ENCODE measurements at places on chromosomes 1 and 21. TPM values are rescaled to one million over a fixed set of nuclear protein-coding genes. Genes with fewer than 3 reads are reported as not detected.

The INSRR gene
- under 0.01 TPM for total RNA-seq

The FLAD1 gene
- total RNA-seq: 13.0 TPM

The LYPD8 gene
- total RNA-seq: not detected

The CGN gene
- not detected for total RNA-seq

The FCMR gene
- total RNA-seq: 0.13 TPM

The CELA3A gene
- not detected for total RNA-seq

The HORMAD1 gene
- total RNA-seq: not detected

The ARHGEF19 gene
- 8.1 TPM for total RNA-seq

The LAMC2 gene
- 3.4 TPM for total RNA-seq

The GIPC2 gene
- 1.4 TPM for total RNA-seq

The PLA2G4A gene
- 20.1 TPM for total RNA-seq

The CENPS gene
- total RNA-seq: 11.3 TPM

The RHD gene
- total RNA-seq: not detected

The PALMD gene
- total RNA-seq: 2.6 TPM

The KCNN3 gene
- 0.07 TPM for total RNA-seq

The KRTAP21-2 gene
- not detected for total RNA-seq

The TOR3A gene
- total RNA-seq: 38.6 TPM

The IL19 gene
- not detected for total RNA-seq

The KLF17 gene
- 0.13 TPM for total RNA-seq

The VANGL2 gene
- 0.46 TPM for total RNA-seq

The FAM43B gene
- 0.13 TPM for total RNA-seq

The IARS2 gene
- 109 TPM for total RNA-seq

The AVPR1B gene
- total RNA-seq: not detected

The DIP2A gene
- total RNA-seq: 33.4 TPM

The DFFA gene
- 49.1 TPM for total RNA-seq

The APOBEC4 gene
- not detected for total RNA-seq

The DLGAP3 gene
- 0.07 TPM for total RNA-seq

The NR5A2 gene
- under 0.01 TPM for total RNA-seq

The MAP10 gene
- 0.85 TPM for total RNA-seq

The LPAR3 gene
- 0.26 TPM for total RNA-seq

The ALPL gene
- total RNA-seq: 0.36 TPM

The LCE3E gene
- total RNA-seq: not detected

The KIF26B gene
- 27.0 TPM for total RNA-seq

The DNM3 gene
- total RNA-seq: 0.76 TPM

The METTL18 gene
- total RNA-seq: 2.9 TPM

The IFFO2 gene
- total RNA-seq: 10.0 TPM

The MARK1 gene
- 1.2 TPM for total RNA-seq

The AZIN2 gene
- total RNA-seq: 9.2 TPM

The OR2T5 gene
- not detected for total RNA-seq

The TCHH gene
- 0.03 TPM for total RNA-seq

The TMEM269 gene
- 0.07 TPM for total RNA-seq

The FABP3 gene
- 40.1 TPM for total RNA-seq

The PIK3R3 gene
- 3.8 TPM for total RNA-seq

The PRAMEF9 gene
- not detected for total RNA-seq

The CD1C gene
- total RNA-seq: not detected

The HJV gene
- total RNA-seq: not detected

The SPRR5 gene
- total RNA-seq: not detected

The FAM72C gene
- total RNA-seq: 0.46 TPM

The ATAD3C gene
- total RNA-seq: 0.40 TPM

The KLHDC7A gene
- not detected for total RNA-seq

The FMO1 gene
- total RNA-seq: not detected

The CLDN17 gene
- not detected for total RNA-seq
